ENCODE measurements at places on chromosomes 4 and X.
A peak's percentile ranks its signal among the peaks of the same experiment; 100 is the strongest.

GRCh38 chrX:13046141-13046855, 1.9 kb upstream of the FAM9C start:
- no peak for DNase-seq

DNA sequence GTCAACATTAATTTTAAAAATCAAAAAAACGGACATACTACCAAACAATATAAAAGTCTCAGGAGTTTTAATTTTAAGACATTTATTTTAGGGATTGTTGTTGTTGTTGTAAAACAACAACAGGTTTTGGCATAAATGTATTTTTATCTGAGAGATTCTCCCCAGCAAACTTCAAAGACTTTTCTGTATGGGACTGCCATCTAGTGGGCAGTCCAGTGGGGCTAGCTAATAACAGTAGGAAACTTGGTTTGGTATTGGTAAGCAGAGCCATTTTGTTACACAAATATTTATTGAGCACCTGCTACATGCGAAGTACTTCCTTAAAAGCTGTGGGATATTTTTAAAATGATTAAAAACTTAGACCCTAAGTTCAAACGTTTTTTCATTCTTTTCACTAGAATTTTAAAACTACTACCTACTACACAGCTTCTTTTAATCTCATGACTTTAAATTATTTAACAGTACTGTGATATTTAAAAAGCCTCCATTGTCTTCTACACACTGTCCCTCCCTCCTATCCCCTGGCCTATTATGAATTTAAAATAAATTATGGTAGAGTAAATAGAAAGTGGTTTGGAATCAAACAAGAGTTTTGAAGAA, 1028.4 kb upstream of the INTU start:
- peak; percentile 18 for DNase-seq

GRCh38 chr4:69786547-69786946, 26.1 kb upstream of the SULT1B1 start:
- DNase-seq, result no peak

DNA sequence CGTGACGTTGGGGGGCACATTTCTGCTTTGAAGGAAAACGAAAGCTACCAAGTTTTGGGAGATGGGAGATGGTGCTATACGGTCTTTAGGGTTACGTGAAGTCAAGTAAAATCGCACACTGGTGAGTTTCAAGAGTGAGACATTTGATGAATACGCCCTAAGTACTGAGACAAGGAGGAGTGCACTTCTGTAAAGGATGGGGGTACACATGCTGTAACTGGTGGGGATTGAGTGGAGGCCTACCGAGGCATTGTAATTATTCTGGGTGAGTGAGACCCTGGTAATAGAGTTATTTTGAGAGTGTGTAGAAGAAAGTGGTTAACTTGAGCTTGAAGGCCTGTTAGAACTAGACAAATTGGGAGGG, 536 bp downstream of the SH3BGRL start:
- DNase-seq, result no peak

GRCh38 chr4:139443661-139444060, 10.3 kb upstream of the RAB33B start:
- no peak for DNase-seq

GRCh38 chr4:60579335-60579734, 620.8 kb upstream of the ADGRL3 start:
- no peak for DNase-seq

DNA sequence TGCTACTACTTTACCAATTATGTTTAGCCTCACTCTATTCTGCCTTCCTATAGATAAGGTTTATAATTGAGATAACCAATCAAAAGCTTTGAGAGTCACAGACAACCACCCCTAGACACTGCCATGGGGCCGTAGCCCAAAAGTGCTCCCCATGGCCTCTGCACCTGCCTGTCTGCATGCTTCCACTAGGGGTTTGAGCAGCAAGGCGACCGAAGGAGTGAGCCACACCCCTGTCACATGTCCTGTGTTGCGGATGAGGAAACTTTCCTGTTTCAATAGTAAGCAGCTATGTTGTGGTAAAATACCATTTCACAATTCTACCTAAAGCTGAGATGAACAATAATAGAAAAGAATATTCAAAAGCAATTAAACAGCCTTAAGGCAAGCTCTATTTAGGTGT, 856.0 kb upstream of the FRG1 start:
- no peak for DNase-seq

DNA sequence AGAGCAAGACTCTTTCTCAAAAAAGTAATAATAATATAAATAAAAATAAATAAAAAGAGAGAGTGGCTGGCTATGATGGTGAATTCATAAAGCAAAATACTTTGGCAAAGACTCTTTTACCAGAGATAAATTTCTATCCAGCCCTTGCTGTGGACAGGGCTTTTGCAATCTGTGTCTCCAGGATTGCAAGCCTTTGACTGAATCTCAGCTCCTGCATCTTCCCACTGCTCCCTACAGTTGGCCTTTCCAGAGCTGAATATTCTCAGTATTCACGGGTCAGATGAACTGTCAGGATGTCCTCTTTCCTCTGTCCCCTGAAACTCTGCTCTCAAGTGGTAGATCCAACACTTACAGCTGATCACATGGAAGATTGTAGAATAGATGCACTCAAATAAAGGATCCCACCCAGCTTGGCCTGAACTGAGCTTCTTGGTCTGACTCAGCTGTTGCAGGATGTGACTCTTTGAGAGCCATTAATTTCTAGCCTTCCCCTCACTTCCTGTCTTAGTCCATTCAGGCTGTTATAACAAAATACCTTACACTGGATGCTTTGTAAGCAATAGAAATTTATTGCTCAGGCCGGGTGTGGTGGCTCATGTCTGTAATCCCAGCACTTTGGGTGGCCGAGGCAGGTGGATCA, 123.4 kb upstream of the GUCY1A1 start:
- peak; percentile 20 for DNase-seq

DNA sequence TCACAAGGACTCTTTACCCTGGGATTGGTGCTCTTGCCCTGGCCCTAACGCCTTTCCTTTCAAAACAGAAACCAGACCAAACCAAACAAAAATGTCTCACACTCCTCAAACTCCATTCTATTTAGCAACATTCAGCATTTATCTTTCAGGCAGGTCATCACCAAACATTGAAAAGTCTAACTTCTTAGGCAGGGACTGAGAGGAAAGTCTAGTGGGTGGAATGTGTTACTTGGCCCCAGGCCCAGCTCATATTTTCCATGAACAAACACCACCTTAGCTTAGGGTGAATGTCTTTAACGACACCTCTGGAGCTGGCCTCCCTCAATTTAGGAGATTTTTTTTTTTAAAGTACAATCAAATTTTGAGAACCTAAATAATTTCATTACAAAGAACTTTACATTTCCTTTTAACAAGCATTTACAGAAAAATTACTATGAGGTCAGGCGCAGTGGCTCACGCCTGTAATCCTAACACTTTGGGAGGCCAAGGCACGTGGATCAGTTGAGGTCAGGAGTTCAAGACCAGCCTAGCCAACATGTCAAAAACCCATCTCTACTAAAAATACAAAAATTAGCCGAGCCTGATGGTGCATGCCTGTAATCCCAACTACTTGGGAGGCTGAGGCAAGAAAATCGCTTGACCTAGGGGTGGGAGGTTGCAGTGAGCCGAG, 10.2 kb upstream of the N4BP2 start:
- DNase-seq, result peak; percentile 31

DNA sequence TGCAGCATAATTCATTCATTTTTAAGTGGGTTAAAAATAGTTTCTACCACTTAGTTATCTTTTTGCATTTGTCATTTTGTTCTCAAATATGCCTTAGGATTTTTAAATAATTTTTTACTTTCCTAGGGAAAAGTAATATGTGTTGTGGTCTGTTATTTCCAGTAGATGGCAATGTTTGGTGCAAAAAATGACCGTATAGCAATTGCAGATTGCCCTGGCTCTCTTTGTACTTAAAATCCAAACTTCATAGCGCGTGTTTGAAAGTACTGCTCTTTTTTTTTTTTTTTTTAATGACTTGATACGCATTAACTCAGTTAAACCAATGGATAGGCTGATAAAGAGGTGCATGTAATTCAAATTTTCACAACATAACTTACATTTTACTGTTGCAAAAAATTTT, 74.4 kb upstream of the RBMX start:
- no peak for DNase-seq

- DNase-seq, result no peak
These were observed 13.5 kb upstream of the CDKN2AIP start for GRCh38 chr4:183430994-183431347.

DNA sequence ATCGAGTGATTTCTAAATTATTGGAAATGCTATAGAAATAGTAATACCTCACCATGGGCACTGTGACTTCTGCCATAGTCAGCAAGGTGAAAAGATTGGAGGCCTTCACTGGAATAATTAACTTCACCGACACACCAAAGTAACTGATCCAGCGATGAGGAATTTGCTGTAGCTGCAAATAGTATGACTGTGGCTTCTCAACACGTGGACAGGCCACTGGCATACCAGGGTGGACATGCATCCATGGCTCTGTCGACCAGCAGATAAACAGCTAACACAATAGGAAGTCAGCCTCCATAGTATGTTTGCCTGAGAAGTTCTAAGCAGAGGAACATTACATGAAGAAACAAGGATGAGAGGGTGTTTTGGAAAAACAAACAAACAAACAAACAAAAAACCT, 10.9 kb upstream of the FAT4 start:
- DNase-seq, result no peak

DNA sequence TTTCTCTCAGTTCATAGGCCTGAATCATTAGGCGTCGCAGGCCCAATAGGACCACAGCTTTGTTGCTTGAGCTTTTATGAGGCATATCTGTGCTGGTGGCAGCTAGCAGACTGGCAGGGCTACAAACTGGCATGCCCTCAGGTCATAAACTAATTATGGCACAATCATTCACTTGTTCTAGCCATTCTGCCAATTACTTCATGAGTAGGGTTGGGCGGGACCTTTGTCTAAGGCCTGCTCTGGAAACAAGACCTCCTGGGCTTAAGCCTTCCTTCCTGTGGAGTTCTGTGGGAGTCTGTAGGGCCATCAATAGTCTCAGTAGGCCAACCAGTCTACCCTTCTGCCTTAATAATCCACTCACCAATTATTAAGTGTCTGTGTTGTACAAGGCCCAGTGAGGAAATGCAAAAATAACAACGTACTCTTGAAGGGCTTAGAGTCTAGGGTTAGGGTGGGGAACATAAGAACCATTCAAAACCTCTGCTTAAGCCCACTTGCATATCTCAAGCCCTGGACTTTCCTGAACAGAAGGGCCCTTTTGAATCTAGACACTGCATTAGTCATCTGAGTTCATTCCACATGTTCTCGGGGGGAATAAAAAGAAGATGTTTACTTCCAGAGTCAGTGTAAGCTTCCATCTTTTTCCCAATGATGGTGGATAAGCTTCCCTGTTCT, 44.5 kb downstream of the SHROOM4 start:
- DNase-seq, result no peak

DNA sequence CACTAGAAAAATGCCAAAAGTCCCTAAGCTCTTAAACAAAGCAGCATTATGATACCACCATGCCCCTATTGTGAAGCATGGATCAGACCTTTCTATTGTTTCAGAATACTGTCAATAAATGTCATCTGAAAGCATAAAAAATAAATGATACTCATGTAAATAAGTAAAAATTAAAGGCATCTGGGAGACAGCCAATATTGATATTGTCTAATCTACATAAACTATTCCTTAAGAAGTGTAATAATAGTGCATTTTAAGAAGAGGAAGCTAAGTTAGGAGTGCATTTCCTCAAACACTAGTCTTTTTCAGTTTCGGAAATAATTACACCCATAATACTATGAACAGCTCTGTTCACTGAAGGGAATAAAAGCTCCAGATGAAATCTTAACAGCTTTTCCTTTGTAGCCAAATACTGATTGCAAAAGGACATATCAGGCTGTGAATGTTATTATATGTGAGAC, 181.6 kb downstream of the SPOCK3 start:
- no peak for DNase-seq

DNA sequence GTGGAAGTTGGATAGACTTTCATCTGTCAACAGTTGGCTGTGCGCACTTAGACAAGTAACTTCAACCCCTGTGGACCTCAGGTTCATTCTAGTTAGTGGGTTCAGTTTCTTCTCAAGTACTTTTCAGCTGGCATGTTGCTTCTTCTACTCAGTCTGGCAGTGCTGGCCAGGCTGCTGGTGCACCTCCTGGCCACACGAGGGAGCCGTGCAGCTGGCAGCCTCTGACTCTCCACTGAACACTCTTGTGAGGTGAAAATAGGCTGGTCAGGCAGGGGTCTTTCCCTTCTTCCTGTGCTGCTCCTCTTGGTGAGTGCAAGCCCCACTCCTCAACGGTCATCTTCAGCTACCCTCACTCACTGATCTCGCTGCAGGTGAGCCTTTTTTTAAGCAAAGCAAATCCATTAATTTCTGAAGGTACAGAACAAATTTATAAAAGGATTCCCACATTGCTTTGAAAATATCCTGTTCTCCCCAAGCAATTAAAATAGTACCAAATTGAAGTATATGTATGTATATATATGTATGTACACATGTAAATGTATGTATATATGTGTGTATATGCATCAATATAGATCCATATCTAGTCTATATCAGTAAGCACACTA, 30.6 kb downstream of the LONRF3 start:
- peak; percentile 63 for DNase-seq

GRCh38 chr4:25913056-25913850, 767 bp upstream of the SMIM20 start:
- DNase-seq, result peak; percentile 49

DNA sequence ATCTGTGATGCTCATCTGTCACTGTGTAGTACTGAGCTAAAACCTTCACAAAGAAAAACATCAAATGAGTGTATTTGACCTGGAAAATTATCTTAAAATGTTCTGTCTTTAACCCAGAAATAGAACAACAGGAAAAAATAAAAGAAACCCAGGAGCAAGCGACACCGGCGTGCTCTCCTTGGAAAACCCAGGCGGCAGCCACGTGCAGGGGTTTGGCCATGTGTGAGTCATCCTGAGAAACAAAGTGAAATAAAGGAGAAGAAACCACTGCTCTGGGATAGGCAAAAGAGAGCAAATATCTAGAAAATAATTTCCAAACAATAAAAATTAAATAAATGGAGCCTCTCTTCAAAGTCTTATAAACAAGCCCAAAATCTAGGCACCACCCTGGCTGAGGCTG, 20.0 kb upstream of the TMEM128 start:
- DNase-seq, result no peak

DNA sequence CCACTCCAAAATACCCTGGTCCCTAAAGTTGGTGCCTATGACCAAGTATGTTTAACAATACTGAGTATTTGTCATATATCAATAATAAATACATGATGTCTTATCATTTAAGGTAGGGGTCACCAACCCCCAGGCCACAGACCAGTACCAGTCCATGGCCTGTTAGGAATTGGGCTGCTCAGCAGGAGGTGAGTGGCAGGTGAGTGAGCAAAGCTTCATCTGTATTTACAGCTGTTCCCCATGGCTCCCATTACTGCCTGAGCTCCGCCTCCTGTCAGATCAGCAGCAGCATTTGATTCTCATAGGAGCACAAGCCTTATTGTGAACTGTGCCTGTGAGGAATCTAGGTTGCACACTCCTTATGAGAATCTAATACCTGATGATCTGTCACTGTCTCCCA, 126.2 kb downstream of the HNRNPD start:
- no peak for DNase-seq
